ENCODE measurements at places on chromosomes 16 and 17. TPM values are rescaled to one million over a fixed set of nuclear protein-coding genes. Genes with fewer than 3 reads are reported as not detected.

The HYDIN gene
- polyA plus RNA-seq = 0.33 TPM

The CRHR1 gene
- not detected for polyA plus RNA-seq

The CALB2 gene
- polyA plus RNA-seq = 10.1 TPM

The NEUROD2 gene
- not detected for polyA plus RNA-seq

DNA sequence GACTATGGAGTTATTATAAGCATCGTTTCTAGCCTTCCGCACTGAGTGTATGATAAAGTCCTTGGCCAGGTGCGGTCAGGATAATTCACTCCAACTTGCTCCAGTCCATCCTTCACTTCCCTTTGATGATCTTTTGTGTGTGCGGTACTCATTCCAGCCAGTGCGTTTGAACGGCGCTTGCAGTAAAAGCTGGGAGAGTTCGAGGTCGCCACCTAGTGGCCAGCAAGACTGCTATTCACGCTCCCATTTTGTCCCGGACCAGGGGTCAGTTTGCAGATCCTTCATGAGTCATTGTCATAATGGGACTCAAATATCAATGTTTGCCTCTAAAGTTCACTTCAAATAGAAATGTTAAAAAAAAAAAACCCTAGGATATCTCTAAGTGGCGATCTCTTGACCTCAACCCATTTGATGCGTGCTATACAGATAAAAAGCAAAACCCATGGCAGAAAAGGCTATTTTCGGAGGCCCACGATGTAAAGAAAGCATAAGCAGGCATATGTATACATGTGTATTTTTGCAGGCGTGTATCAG, 417.1 kb downstream of the TMEM114 start:
- peak; percentile 89 for DNase-seq

GRCh38 chr16:85324488-85324887, 212.2 kb upstream of the CIBAR2 start:
- DNase-seq = no peak

GRCh38 chr16:72970656-72971055, 77.3 kb downstream of the ZFHX3 start:
- DNase-seq = no peak

- no peak for DNase-seq
Measured at GRCh38 chr16:48540222-48540900, 69.6 kb downstream of the N4BP1 start.
